ENCODE measurements at places on chromosomes 7 and 10.

DNA sequence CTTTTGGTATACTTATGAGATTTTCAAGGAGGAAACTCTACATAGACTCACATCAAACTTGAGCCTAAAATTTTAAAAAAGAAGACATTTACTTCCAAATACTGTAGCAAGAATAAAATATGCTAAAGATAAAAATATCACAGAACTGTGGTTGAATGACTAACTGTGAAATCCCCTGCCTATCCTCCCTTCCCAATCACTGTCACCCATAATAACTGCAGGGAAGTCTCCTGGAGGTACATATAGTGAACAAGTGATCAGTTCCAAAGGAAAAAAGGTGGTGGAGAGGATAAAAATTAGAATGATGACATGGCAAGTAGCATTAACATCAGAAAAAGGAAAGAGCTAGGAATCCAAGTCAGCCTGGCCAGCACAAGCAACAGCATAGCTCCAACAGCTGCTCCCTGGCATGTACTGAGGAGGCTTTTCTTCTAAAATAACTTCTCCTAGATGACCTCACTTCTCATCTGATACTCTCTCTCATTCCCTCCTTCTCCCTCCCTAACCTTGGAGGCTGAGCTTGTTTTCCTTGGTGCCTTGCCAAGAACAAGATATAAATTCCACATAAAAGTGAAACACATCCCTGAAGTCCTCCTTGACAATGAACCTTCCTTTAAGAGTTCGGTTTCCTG, 124.0 kb downstream of the IQUB start:
- DNase-seq = peak; percentile 69

DNA sequence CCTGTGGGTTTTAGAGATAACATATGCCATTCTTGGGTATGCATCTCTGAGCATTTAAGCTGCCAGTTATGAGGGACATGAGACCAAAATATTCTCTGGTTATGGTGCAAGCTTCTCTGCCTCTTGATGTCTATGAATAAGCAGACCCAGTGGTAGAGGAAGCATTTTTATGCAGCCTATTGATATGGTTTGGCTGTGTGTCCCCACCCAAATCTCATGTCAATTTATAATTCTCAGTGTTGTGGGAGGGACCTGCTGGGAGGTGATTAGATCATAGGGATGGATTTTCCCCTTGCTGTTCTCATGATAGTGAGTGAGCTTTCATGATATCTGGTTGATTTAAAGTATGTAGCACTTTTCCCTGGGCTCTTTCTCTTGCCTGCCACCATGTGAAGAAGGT, 187.2 kb downstream of the ARHGAP12 start:
- no peak for DNase-seq

- DNase-seq = no peak
Observed at GRCh38 chr7:80722616-80723195, 84.3 kb downstream of the CD36 start.

GRCh38 chr10:113021268-113022040, 71.4 kb downstream of the TCF7L2 start:
- DNase-seq = no peak

DNA sequence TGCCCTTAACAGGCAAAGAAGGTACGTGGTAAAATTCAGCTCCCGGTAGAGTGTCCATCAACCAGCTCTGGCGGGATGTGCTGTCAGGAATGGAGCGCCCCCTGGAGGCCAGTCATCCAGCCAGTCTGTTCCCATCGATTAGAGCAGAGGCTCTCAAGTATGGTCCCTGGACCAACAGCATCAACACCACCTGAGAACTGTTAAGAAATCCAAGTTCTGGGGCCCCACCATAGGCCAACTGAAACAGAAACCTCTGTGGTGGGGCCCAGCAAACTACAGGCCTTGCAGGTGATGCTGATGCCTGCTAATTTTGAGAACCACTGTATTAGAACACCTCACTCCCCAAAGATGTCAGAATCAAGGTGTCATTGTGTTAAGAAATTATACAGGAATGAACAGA, 109.2 kb downstream of the DPY19L1 start:
- no peak for DNase-seq

GRCh38 chr7:1943933-1944618, 274.0 kb downstream of the ELFN1 start:
- no peak for DNase-seq

GRCh38 chr7:135128931-135129330, 18.9 kb upstream of the TMEM140 start:
- no peak for DNase-seq

All from NCI-H2029 (cell line).